Cerebellum (tissue), 4 donors: ENCODE measurements at places on chromosomes 5 and 9. TPM values are rescaled to one million over a fixed set of nuclear protein-coding genes. Genes with fewer than 3 reads are reported as not detected.

Gene BTNL3
- total RNA-seq, result 0.09 TPM

Gene CDKN2B-AS1
- total RNA-seq, result not detected

- no peak for DNase-seq
These were observed 20.0 kb upstream of the PITX1 start for GRCh38 chr5:135053989-135054388.

GRCh38 chr5:14718778-14719177, 54.3 kb downstream of the OTULIN start:
- DNase-seq, result no peak

DNA sequence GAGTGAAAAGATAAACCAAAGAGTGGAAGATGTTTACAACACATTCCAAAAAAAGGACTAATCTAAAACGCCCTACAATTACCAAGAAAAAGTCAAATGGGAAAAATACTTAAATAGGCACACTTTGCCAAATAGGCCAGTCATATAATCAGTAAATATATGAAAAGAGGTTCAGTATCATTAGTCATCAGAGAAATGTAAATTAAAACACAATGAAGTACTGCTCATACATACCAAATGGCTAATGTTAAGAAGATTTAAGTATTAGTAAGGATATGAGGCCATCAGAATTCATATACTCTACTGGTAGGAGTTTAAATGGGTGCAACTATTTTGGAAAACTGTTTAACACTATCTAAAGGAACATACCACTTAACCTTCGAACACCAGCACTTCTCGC, 47.6 kb downstream of the ZDHHC21 start:
- no peak for DNase-seq
